ENCODE measurements at places on chromosomes 12 and 14.

GRCh38 chr12:109687250-109687649 lies 26.4 kb upstream of the FAM222A start:
- no peak for DNase-seq

GRCh38 chr14:34046799-34047520 lies 96.1 kb upstream of the EGLN3 start:
- no peak for DNase-seq

DNA sequence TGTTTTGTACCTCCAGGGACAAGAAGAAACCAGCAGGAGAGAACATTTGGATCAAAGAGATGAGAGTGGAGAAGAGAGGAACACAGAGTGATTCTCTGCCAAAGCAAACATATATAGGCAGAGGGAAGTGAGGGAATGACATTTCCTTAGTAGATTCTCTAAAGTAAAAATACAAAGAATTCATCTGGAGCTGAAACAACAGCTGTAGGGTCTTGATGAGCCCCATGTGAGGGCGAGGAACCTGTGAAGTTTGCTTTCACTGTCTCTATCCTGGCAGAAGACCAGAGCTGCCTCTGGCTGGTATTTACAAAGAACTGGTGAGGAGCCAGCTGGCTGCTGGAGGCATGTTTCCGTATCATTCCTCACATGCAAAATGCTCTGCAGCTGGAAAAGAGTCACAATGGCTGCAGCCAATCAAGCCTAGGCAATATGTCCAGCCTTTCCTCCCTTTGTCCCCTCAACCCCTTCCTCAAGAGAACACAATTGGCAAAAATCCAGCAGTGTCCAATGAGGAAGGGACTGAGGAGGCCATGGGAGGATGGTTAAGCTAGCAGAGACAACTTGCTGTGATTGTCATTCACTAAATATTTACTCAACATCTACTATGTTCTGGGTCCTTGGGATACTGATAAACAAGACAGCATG lies 122.5 kb downstream of the PHLDA1 start:
- DNase-seq, result no peak

DNA sequence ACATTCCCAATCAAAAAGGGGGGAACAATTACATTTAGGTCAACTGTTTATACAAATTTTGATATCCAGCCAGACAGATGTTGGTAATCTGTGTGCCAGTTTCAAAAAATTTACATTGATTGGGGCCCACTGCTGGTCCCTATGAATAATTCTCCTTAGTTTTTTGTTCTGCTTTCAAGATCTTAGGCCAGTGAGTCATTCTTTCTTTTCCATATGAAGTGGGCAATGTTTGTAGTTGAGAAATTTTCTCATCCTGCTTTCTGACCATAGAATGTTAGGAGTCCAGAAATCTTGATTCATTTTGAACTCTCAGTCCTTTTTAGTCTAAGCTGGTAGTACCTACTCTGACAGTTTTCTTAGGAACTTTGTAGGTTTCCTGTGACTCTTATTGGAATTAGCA lies 244.3 kb downstream of the DIO2 start:
- no peak for DNase-seq

DNA sequence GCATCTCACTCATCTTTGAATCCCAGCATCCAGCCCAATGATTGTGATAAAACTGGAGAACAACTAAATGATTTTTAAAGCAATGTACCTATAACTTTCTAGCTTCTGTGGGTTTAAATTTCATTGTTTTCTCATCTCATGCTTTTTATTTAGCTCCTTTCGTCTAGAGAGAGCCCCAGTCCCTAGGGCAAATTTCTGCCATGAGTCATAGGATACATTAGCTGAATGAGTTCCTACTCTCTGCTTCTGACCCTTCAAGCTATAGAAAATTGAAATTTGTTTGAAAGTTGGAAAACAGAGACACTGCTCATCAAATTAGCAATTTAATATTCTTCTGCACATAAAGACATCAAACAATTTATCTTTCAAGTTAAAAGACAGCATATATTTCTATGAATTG lies 113.9 kb downstream of the KIF21A start:
- DNase-seq, result no peak

- no peak for DNase-seq
These were observed 78.1 kb upstream of the RPH3A start for GRCh38 chr12:112713471-112713870.

DNA sequence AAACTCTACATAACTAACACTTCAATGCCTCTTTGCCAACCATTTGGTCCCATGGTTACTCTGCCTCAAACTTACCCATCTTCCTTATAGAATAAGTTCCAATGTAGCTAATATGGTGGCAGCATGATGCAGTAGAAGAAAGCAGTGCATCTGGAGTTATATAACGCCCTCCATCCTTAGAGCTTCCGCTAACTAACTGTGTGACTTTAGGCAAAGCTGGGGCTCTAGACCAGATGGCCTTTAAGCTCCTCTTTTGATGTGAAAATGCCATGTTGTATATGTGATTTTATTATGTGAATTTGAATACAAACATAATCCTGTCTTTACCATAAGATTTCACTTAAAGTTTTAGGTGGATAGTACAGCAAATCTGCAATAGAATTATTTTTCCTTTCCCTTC lies 6.1 kb downstream of the ABCD2 start:
- no peak for DNase-seq

GRCh38 chr12:100031836-100032235 lies 47.1 kb upstream of the ANKS1B start:
- no peak for DNase-seq

- peak; percentile 68 for DNase-seq
These were observed 3.6 kb downstream of the SMARCD1 start for GRCh38 chr12:50088577-50089335.

- DNase-seq, result no peak
These were observed 25.0 kb upstream of the SYCP3 start for GRCh38 chr12:101764051-101764792.

DNA sequence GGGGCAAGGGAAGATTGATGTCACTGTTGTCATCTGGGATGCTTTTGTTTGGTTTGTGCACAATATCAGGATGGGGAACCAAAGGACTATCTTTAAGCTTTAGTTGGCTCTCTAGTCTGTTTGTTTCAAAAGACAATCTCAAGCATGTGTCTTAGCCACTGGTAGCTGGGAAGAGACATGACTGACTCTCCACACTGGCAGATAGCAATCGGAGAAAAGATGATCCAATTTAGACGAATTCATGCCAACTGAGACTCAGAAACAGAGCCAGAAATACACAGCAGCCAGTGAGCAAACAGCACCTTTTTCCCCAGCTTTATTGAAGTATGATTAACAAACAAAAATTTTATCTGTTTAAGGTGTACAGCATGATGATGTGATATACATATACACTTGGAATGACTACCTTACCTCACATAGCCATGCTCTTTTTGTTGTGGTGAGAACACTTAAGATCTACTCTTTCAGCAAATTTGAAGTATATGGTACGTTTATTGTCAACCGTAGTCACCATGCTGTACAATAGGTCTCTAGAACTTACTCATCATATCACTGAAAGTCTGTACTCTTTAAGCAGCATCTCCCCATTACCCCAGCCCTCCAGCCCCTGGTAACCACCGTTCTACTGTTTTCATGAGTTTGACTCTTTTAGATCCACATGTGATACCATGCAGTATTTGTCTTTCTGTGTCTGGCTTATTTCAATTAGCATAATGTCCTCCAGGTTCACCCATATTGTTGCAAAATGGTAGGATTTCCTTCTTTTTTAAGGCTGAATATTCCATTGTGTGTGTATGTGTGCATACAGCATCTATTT lies 50.6 kb downstream of the DUSP16 start:
- DNase-seq, result peak; percentile 52

GRCh38 chr12:109764123-109764522 lies 50.5 kb downstream of the FAM222A start:
- DNase-seq, result no peak

GRCh38 chr12:13799574-13799973 lies 181.8 kb downstream of the GRIN2B start:
- no peak for DNase-seq

DNA sequence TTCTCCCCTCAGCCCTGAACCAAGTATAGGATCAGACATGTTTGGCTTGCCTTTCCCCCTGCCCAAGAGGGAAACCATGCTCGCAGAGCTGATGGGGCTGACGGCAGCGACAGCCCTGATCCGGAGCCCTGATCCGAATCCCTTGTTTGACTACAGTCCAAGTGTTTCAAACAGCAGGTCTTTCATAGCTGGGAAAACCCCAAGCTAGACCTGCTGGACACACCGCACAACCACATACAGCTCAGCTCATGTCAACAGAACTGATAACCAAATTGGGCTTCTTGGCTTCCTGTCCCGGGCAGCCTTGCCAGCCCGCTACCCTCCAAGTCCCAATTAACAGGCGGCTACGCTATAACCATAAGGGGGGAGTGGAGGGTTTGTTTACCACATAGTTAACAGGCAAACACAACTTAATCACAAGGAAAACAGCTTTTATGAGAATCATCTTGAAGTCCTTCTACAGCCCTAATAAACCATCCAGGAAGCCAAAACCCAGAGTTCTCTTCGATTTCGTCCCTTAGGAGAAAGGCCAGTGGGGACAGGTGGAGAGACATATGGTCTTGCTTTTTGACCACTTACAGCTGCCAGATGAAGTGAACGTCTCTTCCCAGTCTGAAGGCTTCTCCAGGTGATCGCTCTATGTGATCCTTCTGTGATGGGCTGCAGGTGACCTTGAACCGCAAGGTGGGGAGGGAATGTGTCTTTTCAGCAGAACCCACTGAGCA lies 64.5 kb upstream of the MANSC4 start:
- no peak for DNase-seq

- DNase-seq, result no peak
These were observed 17.5 kb downstream of the CBX5 start for GRCh38 chr12:54262403-54262925.

GRCh38 chr12:115185506-115185905 lies 501.5 kb upstream of the TBX3 start:
- DNase-seq, result no peak

DNA sequence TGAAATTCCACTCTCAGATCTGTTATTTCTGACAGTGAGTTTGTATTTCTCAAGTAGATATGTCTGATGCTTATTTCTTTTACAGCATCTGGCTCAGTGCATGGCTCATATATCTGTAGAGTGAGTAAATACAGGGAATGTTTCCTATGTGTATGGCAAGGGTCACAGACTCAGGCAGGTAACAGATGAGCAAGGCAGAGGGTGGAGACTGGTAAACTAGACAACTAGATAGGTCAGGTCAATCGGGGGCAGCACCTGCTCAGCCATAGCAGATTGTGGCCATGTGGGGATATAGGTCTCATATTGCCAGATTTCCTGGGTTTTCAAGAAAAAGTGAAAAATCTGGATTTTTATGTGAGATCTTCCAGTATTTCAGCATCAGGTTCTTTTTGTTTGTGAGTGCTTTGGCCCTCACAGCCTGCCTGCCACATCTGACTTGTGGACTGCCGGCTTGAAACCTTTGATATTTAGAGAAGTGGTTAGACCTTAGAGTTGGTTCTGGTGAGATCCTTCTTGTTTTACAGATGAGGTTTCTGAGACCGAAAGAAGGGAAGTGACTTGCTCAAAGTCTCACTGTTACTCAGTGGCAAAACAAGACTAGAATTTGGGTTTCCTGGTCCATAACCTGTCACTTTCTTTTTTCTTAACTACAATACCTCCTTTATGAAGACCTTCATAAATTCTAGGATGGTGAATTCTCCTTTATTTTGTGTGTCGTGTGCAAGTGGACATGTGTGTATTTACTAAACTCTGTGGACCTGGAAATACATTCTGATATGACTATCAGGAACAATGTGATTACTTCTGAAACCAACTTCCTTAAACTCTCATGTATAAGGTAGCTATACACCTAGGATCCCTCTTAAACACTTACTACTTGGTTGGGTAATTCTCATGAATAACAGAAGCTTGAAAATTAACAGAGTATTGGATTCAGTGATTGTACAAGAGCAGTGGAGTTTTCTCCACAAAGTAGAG lies 34.4 kb downstream of the PROX2 start:
- DNase-seq, result no peak

- DNase-seq, result peak; percentile 58
These were observed 256.3 kb upstream of the SFSWAP start for GRCh38 chr12:131454418-131455217.

- DNase-seq, result peak; percentile 50
These were observed 94.4 kb downstream of the CRACR2A start for GRCh38 chr12:3658327-3659163.

GRCh38 chr14:89908712-89909450 lies 45.6 kb downstream of the EFCAB11 start:
- DNase-seq, result no peak

Data from stimulated activated CD8-positive, alpha-beta memory T cell treated with anti-CD3 and anti-CD28 coated beads, Interleukin-4, amount 100 ng/mL, for 48 hours (primary cell).